Bronchial epithelial cell (primary cell): ENCODE measurements at places on chromosomes 3 and 15.

GRCh38 chr3:71490692-71491091 is 92.8 kb downstream of the FOXP1 start:
- DNase-seq, result no peak

GRCh38 chr3:47652142-47652541 is 73.5 kb upstream of the CSPG5 start:
- DNase-seq, result no peak

- DNase-seq, result no peak
These were observed 6.1 kb downstream of the IL17RD start for GRCh38 chr3:57158813-57159738.

- no peak for DNase-seq
These were observed 81.9 kb downstream of the MITF start for GRCh38 chr3:69821133-69821532.
